Stimulated activated CD4-positive, alpha-beta T cell treated with anti-CD3 and anti-CD28 coated beads, Interleukin-1b, Interleukin-23, amount 100 ng/mL, for 48 hours (primary cell): ENCODE measurements at places on chromosomes 1 and 21.

DNA sequence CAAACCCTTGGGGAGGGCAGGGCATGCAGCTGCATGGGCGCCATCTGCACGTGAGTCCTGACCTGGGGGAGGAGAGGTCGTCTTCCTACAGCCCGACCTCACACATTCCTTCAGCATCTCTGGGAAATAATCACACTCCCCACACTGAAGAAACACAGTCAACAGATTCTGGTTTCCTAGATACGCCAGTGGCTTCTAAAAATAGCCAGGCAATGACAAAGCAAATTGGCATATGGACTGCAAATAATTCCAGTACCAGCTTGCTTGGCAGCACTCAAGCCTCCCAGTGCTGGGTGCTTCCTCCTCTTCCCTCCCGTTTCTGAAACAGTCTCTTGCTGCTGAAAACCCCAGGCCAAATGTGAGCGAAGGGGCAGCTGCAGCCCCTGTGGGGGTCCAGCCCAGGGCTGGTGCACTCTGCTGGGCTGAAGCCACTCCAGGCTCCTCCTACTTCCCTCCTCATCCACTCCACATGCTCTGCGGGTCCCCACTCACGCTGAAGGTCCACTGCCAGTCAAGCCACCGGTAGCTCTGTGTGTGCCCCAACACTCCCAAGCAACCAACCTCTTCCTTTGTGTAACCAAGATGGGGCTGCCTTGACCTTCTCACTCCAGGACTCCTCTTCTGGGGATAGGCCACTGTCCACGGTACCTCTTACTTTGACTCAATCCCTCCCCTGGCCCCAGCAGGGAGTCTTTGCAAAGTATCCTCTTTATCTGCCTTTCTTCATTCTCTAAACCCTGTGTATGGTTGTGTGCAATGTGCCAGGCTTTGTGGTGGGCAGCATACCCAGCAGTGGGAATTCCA, 69.0 kb downstream of the KCND3 start:
- no peak for DNase-seq

GRCh38 chr1:84271441-84272151, 29.9 kb upstream of the SAMD13 start:
- DNase-seq: no peak

GRCh38 chr1:18849261-18849711, 10.2 kb downstream of the TAS1R2 start:
- no peak for DNase-seq

- peak; percentile 50 for DNase-seq
These were observed 546 bp downstream of the KIF21B start for GRCh38 chr1:201022820-201023516.

DNA sequence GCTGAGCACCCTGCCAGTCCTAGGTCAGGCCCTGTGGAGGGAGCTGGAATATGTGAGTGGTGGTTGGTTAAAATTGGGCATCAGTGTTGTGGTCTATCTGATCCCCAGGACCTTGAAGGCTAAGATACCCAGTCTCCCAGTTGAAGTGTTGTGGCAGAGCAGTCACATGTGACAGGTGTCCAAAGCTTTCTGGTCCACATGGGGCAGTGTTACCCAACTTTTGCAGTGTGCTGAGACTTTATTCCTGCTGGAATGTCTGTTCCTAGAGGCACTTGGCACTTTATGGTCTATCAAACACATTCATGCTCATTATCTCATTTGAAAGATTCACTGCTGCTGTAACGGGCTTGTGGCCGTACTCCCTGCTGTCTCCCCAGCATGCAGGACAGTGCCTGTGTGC, 21.0 kb upstream of the LORICRIN start:
- DNase-seq: no peak

- DNase-seq: no peak
These were observed 738.1 kb downstream of the ADGRL2 start for GRCh38 chr1:82538876-82539275.

GRCh38 chr1:145926686-145927062, 610 bp downstream of the RBM8A start:
- peak; percentile 70 for DNase-seq

GRCh38 chr1:12697397-12697796, 18.5 kb upstream of the AADACL3 start:
- DNase-seq: no peak

- DNase-seq: no peak
These were observed 988.1 kb upstream of the B3GALT2 start for GRCh38 chr1:194174528-194174927.

- peak; percentile 43 for DNase-seq
These were observed 19.2 kb upstream of the EVA1B start for GRCh38 chr1:36342426-36343185.

GRCh38 chr1:107622535-107622934, 342.4 kb downstream of the VAV3 start:
- DNase-seq: no peak

DNA sequence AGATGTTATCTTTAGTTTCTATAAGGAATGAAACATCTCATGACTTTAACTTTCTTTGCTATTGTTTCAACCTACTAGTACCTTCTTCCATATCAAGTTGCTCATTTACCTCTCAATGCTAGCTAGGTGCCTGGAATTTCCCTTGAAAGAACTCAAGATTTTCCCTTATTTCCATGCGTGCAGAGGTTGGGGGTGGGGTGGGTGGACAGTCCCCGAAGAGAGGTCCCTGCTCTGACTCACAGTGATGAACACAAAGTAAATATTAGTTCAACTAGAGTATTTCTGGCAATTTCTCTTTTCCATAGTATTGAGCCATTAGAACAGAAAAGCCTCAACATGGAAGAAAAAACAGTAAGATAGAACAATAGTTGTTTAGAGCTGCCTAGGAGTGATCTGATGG, 239.0 kb upstream of the ZP4 start:
- DNase-seq: no peak

DNA sequence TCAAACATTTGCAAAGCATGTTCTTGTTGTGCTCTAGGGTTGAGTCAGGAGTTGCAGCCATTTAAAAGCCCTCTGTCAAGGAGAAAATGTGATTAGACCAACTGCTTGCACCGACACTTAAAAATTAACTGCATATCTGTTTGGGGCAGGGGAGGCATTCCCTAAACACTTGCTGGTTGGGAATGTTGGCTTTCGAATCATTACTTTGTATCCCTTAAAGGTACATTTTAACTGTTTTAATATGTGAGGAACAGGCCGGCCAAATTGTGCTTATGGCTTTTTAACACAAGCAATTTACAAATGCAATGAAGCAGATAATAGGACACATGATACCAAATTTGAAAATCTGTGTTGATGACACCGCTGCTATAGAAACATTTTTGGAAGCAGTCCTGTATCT, 159.1 kb downstream of the LHX8 start:
- no peak for DNase-seq

DNA sequence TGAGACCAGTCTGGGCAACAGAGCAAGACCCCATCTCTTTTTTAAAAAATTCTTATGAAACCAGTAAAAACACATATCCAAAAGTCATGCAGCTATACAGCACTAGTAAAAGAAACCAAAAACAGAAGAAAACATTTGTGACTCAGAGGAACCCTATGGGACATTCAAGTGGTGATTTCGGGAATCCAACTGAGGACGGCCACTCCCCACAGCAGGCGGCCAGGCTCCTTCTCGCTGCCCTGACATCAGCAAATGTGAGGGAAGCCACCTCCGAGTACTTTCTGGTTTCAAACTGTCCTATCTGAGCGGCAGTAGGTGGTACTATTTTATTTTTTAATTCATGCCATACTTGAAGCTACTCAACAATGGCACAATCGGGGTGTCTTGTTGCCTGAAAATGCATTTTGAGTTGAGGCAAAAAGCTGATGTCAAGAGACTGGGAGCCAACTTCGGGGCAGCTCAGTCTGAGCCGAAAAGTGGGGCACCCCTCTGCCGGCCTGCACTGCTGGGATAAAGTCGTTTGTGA, 3.3 kb downstream of the SUMO3 start:
- DNase-seq: no peak

DNA sequence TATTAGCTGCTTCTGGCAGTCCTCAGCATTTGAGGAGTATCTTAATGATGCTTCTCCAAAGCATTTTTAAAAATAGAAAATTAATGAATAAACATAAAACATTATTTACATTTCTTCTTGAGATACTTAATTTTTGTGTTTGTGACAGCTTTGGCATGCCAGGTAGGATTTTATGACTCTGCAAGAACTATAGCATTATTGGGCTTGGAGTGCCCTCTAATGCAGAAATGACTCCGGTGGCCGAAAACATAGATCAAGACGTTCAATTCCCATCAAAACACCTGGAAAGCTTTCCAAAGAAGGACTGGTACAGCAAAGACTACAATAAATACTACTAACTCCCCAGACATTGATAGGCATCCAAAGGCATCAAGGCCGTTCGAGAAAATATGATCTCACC, 366.4 kb upstream of the CXADR start:
- no peak for DNase-seq

- DNase-seq: no peak
These were observed 6.5 kb upstream of the OLIG1 start for GRCh38 chr21:33063375-33063883.

DNA sequence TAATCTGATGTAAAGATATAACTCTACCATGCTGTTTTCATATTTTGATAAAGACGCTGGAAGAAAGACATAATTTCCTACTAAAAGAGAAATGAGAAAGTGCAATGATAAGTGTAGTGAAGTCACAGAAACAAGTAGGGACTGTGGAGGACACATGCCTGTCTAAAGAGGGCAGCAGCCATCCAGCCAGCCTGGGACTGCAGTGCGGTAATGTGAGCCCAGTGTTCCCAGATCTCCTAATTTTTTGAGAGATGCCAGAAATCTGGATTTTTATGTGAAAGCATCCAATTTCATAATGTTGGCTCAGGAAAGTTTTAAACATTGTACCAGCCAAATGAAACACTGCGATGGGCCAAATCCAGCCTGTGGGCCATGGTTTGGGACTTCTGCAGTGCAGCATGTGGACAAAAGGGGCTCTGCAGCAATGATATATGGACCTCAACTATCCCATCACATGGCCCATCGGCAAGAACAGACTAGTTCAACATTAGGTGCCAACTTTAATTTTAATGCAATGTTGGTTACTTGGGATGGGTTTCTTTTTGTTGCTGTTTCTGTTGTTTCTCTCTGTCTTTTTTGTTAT, 329.5 kb downstream of the LTN1 start:
- no peak for DNase-seq

DNA sequence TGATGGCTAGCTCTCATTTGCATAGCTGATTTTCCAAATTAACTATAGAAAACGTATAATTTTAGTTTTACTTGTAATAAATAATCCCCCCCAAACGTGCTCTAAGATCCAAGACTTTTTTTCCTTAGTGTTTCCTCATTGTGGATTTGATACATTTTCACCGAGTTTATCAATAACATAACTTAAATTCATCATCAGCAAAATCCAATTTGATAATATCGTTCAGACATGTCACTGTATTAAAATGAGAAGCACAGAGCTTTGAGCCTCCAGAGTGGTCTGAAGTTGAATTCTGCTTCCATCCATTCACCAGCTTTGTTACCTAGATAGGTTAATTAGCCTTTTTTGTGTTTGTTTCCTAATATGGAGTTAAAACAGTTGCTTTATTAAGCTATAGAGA, 51.7 kb downstream of the IVNS1ABP start:
- no peak for DNase-seq

GRCh38 chr1:98988904-98989555, 15.6 kb downstream of the PLPPR5 start:
- no peak for DNase-seq

- no peak for DNase-seq
These were observed 284.4 kb upstream of the PKN2 start for GRCh38 chr1:88399690-88400089.

DNA sequence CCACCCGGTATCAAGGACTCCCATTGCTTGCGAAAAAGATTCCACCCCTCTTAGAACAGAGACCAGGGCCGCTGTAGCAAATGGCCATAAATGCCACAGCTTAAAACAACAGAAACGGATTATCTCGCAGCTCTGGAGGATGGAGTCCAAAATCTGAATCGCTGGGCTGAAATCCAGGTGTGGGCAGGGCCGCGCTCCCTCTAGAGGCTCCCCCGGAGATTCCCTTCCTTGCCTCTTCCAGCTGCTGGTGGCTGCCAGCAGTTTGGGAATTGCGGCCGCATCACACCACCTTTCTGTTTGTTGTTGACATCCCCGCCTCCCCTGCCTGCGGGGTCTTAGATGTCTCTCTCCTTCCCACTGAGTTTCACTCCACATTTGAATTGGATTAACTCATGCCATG, 15.6 kb downstream of the PDE9A start:
- no peak for DNase-seq

GRCh38 chr1:180945551-180945950, 32.9 kb downstream of the KIAA1614 start:
- no peak for DNase-seq

DNA sequence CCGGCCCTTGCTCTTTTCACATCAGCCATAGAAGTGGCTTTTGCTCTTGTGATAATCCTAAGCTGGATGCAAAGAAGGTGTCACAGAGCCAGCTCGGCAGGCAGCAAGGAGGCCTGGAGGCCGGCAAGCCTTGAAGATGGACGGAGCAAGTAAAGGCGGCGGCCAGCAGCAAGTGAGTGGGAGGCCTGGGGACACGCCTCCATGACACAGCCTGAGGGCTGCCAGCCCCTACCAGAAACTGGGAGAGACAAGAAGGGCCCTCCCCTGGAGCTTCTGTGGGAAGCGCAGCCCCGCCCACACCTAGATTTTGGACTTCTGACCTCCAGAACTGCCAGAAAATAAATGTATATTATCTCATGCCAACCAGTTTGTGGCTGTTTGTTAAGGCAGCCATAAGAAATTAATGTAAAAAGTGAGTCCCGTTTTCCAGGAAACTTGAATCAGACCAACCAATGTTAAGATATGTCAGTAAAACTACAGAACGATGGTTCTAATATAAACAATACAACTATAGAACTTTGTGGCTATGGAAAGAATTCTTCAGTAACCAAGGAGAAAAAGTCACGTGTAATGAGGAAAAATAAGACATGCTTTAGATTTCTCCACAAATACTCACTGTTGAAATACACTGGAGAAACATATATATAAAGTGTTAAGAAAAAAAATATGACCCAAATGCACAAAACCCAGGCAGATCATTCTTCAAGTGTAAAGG, 49.9 kb downstream of the BACE2 start:
- no peak for DNase-seq

DNA sequence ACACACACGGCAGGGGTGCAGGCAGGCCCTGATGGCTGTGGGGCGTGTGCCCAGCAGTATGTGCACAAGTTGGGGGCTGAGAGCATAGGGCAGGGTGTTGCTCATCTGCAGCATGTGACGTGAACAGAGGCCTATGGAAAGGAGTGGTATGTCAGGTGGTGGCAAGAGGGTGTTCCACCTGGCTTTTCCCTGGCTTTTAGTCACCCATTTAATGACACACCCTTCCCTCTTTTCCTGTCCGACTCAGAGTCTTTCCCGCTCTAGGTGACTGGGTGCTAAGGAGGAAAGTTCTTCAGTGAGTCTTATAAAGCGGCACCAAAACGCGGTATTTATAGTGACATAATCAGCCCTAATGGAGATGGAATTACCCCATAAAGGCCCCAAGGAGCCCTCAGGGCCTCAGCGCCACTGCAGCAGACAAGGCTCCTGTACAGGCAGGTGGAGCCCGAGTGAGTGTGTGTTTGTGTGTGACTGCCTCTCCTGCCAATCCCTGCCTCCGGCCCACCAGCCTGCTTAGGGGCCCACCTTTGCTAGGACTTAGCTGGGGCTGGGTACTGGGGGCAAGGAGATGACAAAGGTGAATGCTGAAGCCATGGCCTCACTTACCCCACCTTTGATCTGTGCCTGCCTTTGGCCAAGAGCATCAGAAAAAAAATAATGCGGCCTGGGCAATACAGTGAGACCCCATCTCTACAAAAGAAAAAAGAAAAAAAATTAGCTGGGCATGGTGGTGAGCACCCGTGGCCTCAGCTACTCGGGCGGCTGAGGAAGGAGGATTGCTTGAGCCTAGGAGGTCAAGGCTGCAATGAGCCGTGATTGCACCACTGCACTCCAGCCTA, 3.3 kb upstream of the EPHA2 start:
- DNase-seq: no peak

- no peak for DNase-seq
These were observed 59.1 kb downstream of the FAAP20 start for GRCh38 chr1:2135441-2135841.
